ENCODE measurements at places on chromosomes 7 and 10.

- no peak for DNase-seq
Observed at GRCh38 chr7:41630741-41631140, 72.1 kb downstream of the INHBA start.

GRCh38 chr7:50387351-50387750 lies 62.8 kb downstream of the FIGNL1 start:
- no peak for DNase-seq

DNA sequence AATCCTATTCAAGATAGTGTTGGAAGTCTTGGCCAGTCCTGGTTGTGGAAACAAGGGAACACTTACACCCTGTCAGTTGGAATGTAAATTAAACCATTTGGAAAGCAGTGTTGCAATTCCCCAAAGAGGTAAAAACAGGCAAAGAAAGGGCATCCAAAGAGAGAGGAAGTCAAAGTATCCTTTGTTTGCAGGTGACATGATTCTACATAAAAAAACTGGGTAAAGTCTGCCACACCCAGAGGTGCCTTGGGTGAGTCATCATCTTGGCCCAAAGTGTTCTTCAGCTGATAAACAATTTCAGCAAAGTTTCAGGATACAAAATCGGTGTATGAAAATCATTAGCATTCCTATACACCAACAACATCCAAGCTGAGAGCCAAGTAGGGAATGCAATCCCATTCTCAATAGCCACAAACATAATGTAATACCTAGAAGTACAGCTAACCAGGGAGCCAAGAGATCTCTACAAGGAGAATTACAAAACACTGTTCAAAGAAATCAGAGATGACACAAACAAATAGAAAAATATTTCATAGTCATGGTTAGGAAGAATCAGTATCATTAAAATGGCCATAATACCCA lies 278.7 kb downstream of the SDK1 start:
- no peak for DNase-seq

- DNase-seq = no peak
Observed at GRCh38 chr10:97042716-97043562, 142.8 kb downstream of the SLIT1 start.

GRCh38 chr10:70528741-70529362 lies 50.3 kb downstream of the PALD1 start:
- no peak for DNase-seq

- no peak for DNase-seq
Observed at GRCh38 chr7:77351539-77352004, 64.6 kb downstream of the GSAP start.

GRCh38 chr10:133257489-133258065 lies 19.1 kb downstream of the ADAM8 start:
- DNase-seq = peak; percentile 24

DNA sequence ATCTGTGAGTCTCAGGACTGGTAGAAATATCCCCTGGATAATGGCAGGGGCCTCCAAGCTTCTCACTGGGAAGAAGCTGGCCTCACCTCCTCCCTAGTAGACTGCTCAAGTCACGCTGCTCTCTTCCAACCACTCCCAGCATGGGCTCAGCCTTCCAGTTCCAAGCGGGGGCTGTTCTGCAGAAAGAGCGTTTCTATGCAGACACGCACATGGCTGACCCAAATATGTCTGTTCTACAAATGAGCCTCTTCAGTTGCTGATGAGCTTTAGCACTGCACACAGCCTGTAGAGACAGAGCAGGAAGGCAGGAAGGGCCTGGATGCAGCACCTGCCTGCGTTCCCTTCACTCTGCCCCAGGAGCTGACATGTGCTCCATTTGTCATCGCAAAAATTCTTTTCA lies 523.9 kb upstream of the MGMT start:
- DNase-seq = no peak

DNA sequence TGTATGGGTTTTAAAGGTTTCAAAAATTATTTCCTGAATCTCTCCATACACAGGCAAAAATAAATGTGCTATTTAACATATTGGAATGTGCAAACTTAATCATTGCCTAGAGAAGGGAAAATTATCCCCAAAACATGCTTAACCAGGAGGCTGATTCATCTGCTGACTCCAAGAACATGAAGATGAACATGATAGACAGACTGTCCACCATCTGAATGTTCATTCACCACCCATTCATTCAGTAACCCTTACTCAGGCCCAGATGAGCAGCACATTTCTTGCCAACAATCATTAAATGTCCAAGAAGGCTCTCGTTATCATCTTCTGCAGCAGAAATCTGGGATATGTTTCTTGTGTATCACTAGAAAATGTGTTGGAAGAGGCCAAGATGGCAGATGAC lies 110.6 kb downstream of the PPP1R9A start:
- no peak for DNase-seq

DNA sequence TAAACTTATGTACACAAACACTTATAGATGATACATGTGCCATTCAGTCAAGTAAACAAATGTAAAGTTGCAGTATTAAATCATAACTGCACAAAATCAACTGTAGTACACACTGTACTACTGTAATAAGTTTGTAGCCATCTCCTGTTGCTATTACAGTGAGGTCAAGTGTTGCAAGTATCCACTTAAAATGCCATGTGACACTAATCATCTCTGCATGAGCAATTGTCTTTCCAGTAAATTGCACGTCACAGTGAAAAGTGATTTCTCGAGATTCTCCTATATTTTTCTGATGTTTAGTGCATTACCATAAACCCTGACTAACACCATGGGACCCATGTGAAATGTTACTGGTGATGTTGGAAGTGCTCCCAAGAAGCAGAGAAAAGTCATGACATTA lies 293.3 kb upstream of the SP4 start:
- DNase-seq = no peak

GRCh38 chr7:20402747-20403230 lies 72.1 kb downstream of the ITGB8 start:
- DNase-seq = no peak

- DNase-seq = peak; percentile 97
Observed at GRCh38 chr10:85786401-85786899, 580.1 kb downstream of the GRID1 start.

- DNase-seq = no peak
Observed at GRCh38 chr10:80532571-80532970, 5.1 kb upstream of the SH2D4B start.

DNA sequence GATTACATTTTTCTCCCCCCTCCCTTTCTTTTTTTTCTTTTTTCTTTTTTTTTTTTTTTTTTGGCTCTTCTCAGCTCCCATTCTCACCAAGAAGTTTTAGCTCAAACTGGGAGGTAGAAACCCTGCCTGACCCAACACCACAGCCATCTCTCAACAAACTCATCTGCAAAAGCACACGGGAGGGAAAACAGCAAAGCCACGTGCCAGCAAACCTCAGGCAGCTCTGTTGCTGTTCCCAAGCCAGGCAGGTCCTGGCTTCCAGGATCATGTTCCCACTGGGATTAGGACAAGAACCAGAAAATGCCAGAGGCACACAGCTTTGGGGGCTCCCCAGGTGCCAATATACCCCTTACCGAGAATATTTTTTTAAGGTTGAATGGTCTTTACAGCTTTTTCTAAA lies 56.7 kb downstream of the ITIH5 start:
- DNase-seq = no peak

- DNase-seq = no peak
Observed at GRCh38 chr7:87426160-87426559, 49.3 kb downstream of the ABCB4 start.

DNA sequence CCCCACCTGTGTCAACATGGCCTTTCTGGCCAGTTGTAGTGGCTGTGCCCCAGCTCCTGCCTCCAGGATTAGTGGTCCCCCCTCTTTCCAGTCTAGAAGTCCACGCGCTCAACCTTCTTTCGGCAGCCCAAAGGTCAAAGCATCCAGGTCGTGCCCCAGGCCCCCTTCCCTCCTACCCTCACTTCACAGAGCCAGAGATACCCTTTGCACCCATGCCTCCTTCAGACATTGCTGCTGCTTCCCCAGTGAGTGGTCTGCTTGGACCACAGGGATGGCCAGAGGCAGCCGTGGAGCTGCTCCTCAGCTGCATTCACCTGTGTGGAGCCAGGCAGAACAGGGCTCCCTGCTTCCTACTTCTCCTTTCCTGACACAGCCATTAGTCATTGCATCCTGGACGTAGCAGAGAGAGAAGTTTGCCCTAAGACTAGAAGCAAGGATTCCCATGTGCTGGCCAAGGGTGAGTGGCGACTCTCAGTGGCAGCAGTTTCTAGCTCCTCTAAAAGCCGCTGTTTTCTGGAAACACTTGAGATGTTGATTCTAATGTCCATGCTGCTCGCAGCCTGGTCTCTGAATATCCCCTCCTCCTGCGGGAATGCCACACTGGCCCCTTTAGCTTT lies 243.1 kb upstream of the SHH start:
- DNase-seq = no peak

- DNase-seq = no peak
Observed at GRCh38 chr7:17661982-17662585, 278.2 kb downstream of the SNX13 start.

DNA sequence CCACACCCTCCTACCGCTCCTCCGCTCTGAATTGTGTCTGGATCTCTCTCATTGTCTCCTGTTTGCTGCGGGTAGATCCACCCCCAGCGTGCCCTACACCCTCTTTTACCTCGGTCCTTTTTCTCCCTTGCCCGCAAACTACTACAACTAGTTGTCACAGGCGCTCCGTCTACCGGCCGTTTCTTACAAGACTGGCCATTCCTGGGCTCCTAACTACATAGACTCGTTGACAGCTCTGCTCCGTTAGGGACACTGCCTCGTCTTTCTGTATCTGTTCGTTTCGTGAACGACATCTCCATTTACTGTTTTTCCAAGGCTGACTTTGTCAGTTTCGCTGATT lies 786 bp downstream of the TAF3 start:
- DNase-seq = peak; percentile 54

- peak; percentile 24 for DNase-seq
Observed at GRCh38 chr7:12637819-12638592, 49.4 kb upstream of the ARL4A start.

DNA sequence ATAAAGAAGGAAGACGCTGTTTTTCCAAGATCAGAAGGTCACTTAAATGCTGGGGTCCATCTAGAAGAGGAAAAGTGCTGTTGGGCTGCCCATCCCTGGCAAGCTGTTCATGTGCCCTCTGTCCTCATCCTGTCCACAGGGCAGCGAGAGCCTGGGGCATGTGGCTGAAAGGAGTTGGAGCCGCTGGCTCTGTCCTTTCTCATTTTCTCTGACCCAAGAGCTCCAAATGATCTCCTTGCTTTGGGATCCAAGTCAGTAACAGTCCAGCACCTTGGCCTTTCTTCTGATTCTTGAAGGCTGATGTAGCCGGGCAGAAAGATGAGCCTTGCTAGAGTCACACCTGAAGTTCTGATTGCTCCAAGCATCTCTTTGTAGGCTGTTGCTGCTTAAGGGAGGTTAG lies 44.4 kb downstream of the SPDYE5 start:
- no peak for DNase-seq

GRCh38 chr7:2037808-2038522 lies 194.8 kb downstream of the MAD1L1 start:
- DNase-seq = no peak

DNA sequence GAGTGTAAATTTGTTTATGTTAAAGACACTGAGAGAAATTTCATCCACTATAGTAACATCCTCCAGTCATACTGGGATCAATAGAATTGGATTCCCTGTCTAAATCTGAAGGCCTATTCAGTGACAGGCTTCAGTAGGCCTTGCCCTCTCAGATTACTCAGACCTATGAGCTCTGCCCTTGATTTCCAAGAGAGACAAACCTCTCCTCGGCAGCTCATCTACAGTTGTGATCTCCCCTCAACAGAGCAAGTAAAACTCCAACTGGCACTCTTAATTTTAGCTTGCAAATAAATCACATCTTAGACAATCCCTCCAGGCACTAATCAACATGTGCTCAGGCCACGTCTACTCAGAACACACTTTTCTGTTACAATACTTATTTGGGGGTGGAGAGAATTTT lies 1191.4 kb upstream of the PHF14 start:
- no peak for DNase-seq

DNA sequence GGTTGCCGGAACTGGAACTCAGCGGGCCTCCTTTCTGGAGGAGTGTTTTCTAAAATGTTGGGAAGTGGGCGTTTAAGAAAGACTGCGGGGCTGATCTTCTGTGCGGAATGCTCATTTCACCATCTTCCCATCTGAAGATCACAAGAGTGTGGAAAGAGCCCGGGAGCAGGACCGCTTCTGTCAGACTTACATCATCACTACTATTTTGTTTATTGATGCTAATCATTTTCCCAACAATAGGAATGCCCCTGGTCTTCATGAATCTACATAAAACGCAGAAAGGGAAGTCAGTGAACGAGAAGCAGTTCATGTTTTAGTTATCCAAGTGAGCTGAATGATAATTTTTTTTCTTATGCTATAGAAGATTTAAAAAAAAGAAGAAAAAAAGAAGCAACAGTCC lies 447.8 kb upstream of the MKI67 start:
- no peak for DNase-seq

- no peak for DNase-seq
Observed at GRCh38 chr7:32915041-32915536, 23.5 kb upstream of the KBTBD2 start.

- no peak for DNase-seq
Observed at GRCh38 chr7:47390914-47391313, 191.0 kb downstream of the TNS3 start.

- DNase-seq = no peak
Observed at GRCh38 chr10:100684688-100685235, 60.6 kb upstream of the PAX2 start.

GRCh38 chr10:51063659-51064535 lies 10.4 kb upstream of the PRKG1 start:
- peak; percentile 0 for DNase-seq

GRCh38 chr7:41878309-41879295 lies 175.7 kb upstream of the INHBA start:
- no peak for DNase-seq

DNA sequence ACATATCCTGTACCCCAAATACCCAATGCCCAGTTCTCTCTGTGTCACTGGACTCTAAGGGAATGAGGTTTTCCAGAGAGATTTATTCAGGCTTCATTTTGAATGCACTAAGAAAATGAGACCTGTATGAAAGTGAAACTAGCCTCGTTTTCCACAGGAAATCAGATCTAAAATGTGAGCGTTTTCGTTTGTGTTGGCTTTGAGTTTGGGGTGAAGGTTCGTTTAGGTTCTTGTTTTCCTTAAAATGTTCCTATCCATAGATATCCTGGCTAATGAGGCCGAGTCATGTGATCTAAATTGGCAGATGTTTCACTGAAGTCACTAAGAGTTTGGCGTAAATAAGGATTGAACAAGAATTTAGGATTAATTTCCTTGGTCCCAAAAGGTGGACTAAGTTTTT lies 90.9 kb upstream of the BMPER start:
- no peak for DNase-seq

- DNase-seq = no peak
Observed at GRCh38 chr10:131921184-131921583, 20.4 kb downstream of the PPP2R2D start.

- DNase-seq = no peak
Observed at GRCh38 chr10:71219918-71220688, 7.7 kb downstream of the UNC5B start.

DNA sequence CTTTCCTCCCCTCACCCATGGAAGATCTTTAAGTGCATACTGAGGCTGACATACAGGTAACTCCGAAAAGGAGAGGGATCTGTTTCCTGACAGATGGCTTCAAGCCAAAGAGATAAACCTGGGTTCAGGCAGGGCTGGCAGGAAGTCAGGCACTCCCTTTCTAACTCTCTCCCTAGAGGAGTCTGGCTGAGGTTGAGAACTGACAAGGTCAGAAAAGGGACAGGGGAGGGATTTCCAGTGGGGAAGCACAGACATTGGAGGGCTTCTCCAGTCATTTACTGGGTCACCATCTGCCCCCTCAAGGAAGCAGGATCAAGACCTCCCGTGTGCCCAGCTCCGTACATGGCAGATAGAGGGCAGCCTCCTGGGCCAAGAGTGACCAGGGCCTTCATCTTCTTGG lies 31.6 kb downstream of the TLX1 start:
- no peak for DNase-seq
